T-helper 9 cell (primary cell): ENCODE measurements at places on chromosomes 4 and X.

GRCh38 chr4:112778520-112778919, 141.6 kb downstream of the LARP7 start:
- DNase-seq: no peak

DNA sequence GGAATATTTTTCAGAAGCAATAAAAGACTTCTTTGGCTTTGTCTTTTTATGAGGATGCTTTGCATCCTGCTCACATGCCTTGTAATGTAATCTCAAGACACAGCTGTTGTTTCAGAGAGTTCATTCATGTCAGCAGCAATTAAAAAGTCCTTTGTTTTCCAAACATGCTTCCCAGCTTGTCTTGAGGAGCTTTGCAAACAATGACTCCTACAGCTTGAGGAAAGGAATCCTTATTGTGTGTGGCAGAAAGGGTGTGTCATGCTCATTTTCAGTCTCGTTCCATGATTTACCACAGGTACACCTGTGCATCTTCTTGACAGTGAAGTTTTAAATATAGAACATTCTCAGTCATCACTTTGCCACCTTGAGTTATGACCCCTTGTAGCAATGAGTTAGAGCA, 139.2 kb upstream of the AADAT start:
- DNase-seq: no peak

DNA sequence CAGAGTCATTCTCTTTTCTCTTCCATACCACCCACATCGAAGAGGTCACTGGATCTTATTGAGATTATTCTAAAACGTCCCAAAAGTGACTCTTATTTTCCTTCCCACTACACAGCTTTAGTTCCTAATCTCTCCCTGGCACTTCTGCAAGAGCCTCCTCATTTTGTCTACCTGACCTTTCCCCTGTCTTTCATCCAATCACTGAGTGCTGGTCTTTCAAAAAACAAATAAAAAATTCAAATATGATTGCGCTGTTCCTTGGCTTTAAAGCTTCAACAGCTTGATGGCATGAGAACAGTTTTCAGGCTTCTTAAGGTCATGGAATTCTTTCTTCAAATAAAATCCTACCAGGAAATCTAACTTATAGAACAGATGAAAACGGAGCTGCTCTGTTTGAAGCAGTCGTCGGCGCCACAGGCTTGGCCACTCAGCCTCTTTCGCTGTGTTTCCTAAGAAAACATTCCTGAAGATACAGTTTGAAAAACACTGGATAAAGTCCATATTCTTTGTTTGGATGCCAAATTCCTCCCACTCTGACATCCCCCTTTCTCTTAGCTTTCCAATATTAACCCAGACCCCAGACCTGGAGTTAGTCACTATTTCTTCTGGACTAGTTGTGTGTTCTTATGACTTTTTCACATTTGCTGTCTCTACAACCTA, 12.5 kb downstream of the SYTL5 start:
- DNase-seq: no peak

GRCh38 chr4:180641495-180641894, 1601.7 kb upstream of the TENM3 start:
- DNase-seq: no peak

GRCh38 chr4:7788193-7788592, 151.5 kb downstream of the AFAP1 start:
- no peak for DNase-seq

GRCh38 chrX:13418126-13419097, 98.6 kb upstream of the ATXN3L start:
- DNase-seq: no peak

DNA sequence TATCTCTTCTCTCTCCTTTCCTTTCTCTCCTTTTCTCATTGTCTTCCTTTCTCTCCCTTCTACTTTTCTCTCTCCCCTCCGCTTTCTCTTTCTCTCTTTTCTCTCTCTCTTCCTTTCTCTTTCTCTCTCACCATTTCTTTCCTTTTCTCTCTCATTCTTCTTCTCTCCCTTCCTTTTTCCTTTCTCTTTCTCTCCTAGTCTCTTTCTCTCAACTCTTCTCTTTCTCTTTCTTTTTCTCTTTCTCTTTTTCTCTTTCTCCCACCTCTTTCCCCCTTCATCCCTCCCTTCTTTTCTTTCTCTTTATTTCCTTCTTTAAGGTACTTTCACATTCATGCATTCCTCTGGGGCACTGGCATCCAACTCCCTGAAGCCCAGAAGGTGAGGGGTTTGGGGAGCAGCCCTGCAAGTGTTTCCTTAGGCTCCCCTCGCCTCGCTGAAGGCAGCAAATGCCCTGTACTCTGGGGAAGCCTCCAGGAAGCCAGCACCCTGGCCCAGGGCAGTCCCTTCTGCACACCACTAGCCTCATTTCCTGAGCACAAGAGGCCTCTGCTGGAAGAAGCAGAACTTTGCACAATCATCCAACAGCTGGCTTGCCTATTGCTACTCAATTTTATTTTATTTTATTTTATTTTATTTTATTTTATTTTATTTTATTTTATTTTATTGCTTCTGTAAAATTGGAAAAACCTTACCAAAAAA, 124.2 kb downstream of the NFKB1 start:
- peak; percentile 45 for DNase-seq

- no peak for DNase-seq
Measured at GRCh38 chrX:13128104-13128503, 83.7 kb upstream of the FAM9C start.

DNA sequence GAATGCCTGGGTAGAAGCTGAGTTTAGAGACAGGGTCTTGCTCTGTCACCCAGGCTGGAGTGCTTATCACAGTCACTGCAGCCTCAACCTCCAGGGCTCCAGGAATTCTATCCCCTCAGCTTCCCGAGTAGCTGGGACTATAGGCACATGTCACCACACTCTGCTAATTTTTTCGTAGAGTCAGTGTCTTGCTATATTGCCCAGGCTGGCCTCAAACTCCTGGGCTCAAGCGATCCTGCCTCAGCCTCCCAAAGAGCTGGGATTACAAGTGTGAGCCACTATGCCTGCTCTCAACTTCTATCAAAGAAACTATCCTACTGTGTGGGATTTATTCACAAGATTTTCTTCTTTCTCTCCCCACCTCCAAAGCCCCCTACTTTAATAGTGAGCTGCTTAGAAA, 15.7 kb downstream of the MAPK10 start:
- no peak for DNase-seq

DNA sequence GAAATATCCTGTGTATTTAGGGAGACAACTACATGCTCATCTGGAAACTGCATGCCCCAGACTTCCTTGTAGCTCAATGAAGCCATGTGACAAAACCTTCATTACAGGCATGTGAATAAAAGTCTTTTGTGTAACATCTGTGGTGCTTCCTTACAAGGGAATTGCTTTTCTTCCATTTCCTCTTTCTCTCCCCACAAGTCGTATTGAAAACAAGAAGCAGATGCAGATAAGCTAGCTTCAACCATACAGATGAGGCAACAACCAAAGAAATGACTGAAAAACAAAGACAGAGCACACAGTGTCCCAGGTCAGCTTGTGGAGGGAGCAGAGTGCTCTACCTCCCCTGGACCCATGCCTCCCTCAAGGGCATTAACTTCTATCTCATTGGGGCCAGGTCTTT, 115.8 kb upstream of the INPP4B start:
- DNase-seq: no peak

DNA sequence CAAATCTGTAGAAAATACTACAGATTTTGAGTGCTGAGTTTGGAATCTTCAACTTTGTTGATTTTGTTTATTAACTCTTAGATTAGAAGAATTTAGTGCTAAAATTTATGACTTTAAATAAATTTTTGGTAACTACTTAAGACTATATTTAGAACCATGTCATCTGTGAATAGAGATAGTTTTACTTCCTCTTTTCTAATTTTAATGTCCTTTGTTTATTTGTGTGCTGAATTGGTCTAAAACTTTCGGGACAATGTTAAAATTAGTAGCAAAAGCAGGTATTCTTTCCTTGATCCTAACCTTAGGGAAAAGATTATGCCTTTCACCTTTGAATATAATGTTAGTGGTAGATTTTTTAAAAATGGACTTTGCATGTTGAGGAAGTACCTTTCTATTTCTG, 119.7 kb upstream of the CXorf51A start:
- no peak for DNase-seq

- DNase-seq: no peak
Measured at GRCh38 chr4:160604541-160604940, 1501.7 kb downstream of the RAPGEF2 start.

DNA sequence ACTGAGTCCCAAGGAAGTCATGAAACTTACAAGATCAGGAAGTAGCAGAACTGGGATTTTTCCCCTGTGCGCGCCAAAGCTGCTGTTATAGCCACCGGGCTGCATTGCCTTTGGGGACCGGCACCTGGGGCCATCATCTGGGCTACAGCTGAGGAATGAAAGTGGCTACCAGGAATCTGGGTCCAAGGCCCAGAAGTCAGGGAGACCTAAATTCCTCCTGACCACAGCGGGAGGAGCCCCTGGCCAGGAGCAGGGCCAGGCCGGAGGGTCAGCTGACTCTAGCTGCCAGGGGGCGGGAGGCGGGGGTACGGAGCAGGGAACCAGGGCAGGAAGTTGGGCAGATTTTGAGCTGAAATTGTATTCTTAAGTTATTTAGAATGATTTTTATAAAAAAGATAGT, 242.4 kb downstream of the EVC2 start:
- DNase-seq: no peak

GRCh38 chr4:153004081-153004850, 68.1 kb downstream of the FHDC1 start:
- DNase-seq: no peak

- no peak for DNase-seq
Measured at GRCh38 chr4:79150820-79151416, 174.9 kb downstream of the NAA11 start.

- DNase-seq: no peak
Measured at GRCh38 chr4:7857238-7857701, 82.4 kb downstream of the AFAP1 start.

GRCh38 chr4:87219632-87220093, 755 bp downstream of the KLHL8 start:
- DNase-seq: peak; percentile 49

- no peak for DNase-seq
Measured at GRCh38 chr4:148557793-148558192, 115.6 kb upstream of the NR3C2 start.

- no peak for DNase-seq
Measured at GRCh38 chr4:864456-865120, 38.7 kb upstream of the CPLX1 start.

DNA sequence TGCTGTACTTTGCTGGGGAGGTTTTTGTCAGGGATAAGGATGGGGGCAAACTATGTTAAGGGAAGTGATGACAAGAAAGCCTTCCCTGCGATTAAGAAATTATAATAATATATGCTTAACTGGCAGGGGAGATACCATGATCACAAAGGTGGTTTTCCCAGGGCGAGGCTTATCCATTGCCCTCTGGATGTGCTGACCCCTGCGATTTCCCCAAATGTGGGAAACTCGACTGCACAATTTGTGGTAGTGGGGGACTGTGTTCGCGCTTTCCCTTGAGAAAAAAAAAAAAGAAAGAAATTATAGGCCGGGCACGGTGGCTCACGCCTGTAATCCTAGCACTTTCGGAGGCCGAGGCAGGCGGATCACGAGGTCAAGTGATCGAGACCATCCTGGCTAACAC, 24.5 kb downstream of the SLC25A43 start:
- DNase-seq: no peak

DNA sequence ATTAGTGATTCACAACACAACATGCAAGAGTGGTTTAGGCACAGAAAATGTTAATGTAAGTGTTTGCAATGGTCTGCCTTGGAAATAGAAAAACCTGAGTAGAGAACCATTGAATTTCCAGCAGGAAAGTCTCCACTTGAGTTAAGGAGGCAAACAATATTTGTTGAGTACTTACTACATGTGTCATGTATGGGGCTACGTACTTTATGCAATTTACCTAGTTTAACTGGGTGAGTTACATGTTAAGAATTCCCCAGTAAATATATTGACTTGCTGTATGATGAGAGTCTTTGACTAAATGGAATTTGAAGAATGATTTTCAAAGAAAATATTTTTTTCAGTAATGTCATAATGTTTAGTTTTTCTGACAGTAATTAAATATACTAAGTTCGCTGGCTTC, 7.8 kb upstream of the NPNT start:
- no peak for DNase-seq

GRCh38 chrX:38214551-38215531, 5.8 kb downstream of the SRPX start:
- no peak for DNase-seq

GRCh38 chr4:100875296-100876068, 357.7 kb upstream of the EMCN start:
- DNase-seq: no peak
